ENCODE measurements at places on chromosomes 5 and 9.

DNA sequence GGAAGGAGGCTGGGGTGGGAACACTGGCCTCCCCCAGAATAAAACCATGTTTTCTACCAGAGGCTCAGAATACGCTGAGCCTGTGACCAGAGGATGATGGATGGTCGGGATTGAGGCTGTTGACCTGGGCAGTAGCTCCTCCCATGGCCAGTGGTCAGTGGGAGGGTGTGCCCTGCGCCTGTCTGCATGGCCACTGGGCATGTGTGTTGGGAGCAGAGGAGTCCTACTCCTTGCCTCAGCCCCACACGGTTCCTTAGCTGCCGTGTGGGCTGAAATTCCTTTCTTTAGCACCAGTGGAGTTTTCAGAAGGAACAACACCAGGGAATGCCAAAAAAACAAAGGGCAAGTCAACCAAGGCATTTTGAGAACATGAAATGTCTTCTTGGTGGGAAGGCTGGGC, 8.5 kb upstream of the RMND5B start:
- no peak for DNase-seq

DNA sequence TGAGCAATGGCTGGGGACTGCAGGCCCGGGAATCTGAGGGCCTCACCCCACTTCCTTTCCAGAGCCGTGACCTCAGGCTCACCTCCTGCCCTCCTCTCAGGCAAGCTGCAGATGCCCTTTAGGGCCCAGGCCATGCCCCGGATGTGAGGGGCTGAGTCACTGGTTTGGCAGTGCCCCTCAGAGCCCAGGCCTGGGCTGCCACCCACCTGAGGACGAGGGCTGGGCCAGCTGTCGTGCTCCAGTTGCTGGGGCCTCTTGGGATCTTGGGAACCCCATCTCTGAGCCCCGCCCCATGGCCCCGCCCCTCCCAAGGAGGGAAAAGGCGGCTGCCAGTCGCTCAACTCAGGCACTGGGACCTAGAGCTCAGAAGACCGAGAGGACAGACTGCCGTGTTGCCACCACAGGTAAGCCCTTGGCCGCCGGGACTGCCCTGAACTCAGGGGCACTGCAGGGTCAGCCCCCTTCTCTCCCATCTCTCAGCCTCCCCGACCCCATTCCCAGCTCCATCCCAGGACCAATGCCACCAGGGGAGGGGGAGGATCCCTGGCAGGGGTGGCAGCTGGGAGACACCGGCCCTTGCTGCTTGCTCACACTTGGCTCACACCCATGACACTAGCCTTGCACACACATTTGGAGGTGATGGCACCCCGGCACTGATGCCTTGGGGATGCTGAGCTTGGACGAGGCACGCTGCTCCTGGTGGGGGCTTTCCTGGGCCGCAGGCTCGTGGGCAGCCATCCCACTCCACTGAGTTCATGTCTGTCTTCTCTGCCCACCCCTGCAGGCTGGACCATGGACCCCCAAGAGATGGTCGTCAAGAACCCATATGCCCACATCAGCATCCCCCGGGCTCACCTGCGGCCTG, at the start of gene CYSRT1:
Gene CYSRT1, plus strand, starts transcription at position 345 of the 865 bp plus-strand sequence. Its CDS starts 448 bp downstream, at position 793.
- DNase-seq = no peak

GRCh38 chr5:97094579-97095317, 47.7 kb downstream of the LIX1 start:
- no peak for DNase-seq

DNA sequence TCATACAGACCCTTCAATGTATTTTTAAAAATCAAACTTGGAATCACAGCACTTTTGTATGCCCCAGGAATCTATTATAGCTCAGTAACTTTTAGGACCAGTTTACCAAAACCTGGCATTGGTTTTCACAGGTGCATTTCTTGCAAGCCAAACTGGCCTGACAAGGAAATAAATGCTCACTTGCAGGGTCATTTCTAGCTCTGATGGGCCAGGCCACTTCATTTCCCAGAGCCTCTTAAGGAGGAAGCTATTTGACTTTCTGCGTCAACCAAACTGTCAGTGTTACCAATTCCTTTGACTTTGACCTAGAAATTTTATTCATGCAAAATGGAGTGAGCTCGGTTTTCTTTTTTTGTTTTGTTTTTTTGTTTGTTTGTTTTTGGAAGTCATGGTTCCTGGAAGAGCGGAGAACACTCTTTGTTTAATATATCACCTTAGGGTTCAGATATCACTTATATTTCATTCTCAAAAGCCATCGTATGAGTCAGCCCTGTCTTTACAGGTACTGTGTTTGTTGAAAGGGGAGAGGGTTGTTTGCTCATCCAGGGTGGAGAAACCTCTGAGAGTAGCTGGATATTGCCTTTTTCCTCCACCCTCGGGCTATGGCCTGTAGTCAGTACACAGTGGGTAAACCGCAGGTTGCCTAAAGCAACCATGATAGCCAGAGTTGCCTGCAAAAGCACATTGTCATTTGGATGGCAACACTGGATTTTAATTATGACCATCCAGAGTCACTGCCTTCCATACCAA, 58.9 kb downstream of the GNA14 start:
- DNase-seq = no peak

DNA sequence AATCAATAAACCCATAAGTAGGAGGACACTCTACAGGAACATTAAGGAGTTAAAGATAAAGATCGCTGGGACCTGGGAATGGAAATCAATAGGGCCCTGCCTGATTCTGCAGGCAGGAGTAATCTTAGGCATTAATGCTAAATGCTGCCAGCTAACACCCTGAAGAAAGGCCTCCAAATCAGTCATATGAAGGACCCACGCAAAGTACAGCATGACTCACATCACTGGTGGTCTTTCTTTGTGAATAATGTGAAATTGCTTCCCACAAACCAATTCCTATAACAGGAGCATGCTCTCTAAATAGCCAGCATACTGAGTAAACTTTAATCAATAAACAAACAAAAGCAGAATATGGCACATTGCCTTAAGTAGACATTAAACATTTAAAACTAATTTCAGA, 172.3 kb downstream of the SEMA5A start:
- DNase-seq = no peak

DNA sequence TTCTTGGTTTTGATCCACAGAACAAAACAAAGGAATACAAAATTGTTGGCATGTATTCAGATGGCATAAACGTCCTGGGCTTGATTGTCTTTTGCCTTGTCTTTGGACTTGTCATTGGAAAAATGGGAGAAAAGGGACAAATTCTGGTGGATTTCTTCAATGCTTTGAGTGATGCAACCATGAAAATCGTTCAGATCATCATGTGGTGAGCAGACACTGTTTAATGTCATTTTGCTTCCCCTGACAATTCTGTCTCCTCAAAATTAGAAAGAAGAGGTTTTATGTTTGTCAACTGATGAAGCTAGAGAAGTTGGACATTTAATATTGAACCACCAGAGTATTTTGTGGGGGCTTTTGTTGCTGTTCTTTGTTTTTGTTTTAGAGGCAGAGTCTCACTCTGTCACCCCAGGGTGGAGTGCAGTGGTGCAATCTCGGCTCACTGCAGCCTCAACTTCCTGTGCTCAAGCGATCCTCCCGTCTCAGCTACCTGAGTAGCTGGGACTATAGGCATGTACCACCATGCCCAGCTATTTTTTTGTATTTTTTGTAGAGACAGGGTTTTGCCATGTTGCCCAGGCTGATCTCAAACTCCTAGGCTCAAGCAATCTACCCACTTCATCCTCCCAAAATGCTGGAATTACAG, 82.0 kb downstream of the SLC1A1 start:
- no peak for DNase-seq

DNA sequence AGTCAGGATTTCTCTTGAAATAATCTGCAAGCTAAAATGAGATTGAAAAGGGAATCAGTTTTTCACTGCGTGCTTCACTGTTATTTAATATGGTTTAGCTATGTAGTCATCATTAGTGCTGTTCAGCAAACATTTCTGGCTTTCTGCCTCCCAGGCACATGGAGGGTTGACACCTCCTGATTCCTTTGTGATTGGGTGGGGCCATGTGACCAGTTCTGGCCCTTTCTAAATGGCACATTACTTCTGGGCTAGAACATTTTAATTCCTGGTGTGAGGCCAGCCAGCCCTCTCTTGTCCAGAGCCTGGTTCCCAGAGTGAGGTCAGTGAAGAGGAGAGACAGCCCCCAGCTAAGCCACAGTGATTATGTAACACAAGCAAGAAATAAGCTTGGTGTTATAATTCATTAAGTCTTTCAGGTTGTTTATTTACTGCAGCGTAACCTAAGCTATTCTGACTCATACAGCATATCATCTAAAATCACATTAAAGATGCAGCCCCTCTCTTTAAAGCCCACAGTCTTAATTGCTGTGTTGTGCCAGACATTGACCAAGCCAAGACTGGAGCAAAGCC, 17.4 kb upstream of the ARSI start:
- DNase-seq = no peak

GRCh38 chr5:1119312-1119831, 7.5 kb upstream of the SLC12A7 start:
- DNase-seq = no peak
